Frontal cortex (tissue), 4 donors: ENCODE measurements at places on chromosomes 7 and 10.

DNA sequence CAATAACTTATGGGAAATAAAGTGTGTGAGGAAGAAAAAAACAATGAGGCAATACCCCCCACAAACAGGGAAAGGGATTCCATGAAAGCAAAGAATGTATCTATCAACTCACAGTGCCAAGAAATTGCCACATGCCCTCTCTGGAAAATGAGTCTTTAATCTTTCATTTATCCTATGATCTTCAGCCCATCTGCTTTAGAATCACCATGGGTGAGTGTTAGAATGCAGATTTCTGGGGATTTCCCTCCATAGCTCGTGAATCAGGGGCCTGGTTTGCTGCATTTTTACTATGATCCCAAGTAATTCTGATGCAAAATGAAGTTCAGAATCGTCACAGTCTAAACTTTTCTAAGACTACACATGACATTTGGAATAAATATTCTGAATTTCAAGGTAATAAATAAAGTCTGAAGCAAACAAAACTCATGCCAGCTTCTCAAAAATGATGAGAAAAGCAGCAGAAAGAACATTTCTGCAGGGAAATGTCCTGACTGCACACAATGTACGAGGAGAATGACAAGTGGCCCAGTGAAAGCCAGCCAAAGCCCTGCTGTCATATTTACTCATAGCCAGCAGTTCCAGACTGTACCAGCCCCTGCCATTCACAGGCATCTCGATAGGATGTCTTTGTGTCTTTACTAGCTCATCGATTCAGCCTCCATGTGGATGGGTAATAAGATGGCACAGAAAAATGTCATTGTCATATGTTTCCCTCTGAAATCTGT is 167.1 kb downstream of the ELMO1 start:
- DNase-seq, result peak; percentile 47

- DNase-seq, result no peak
Observed at GRCh38 chr7:35533902-35534301, 161.0 kb downstream of the HERPUD2 start.

- DNase-seq, result no peak
Observed at GRCh38 chr10:124419635-124420034, 912 bp upstream of the OAT start.

- DNase-seq, result no peak
Observed at GRCh38 chr7:134905375-134905774, 80.9 kb upstream of the AGBL3 start.

GRCh38 chr7:30648744-30649540 is 33.3 kb downstream of the CRHR2 start:
- no peak for DNase-seq

GRCh38 chr10:99521765-99522469 is 10.8 kb upstream of the NKX2-3 start:
- DNase-seq, result no peak

- DNase-seq, result no peak
Observed at GRCh38 chr7:24123076-24123475, 160.9 kb upstream of the NPY start.

- no peak for DNase-seq
Observed at GRCh38 chr7:43569424-43569823, 13.5 kb upstream of the STK17A start.

DNA sequence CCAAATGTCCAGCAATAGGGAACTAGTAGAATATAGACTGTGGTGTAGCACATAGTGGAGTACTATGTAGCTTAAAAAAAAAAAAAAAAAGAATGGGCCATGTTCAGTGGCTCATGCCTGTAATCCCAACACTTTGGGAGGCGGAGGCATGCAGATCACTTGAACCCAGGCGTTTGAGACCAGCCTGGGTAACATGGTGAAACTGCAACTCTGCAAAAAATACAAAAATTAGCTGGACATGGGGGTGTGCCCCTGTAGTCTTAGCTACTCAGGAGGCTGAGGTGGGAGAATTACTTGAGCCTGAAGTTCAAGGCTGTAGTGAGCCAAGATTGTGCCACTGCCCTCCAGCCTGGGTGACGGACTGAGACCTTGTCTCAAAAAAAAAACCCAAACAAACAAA is 64.4 kb downstream of the CHN2 start:
- DNase-seq, result no peak

- no peak for DNase-seq
Observed at GRCh38 chr10:26407406-26407969, 30.7 kb upstream of the APBB1IP start.

- DNase-seq, result no peak
Observed at GRCh38 chr7:36781011-36781738, 56.9 kb upstream of the AOAH start.

DNA sequence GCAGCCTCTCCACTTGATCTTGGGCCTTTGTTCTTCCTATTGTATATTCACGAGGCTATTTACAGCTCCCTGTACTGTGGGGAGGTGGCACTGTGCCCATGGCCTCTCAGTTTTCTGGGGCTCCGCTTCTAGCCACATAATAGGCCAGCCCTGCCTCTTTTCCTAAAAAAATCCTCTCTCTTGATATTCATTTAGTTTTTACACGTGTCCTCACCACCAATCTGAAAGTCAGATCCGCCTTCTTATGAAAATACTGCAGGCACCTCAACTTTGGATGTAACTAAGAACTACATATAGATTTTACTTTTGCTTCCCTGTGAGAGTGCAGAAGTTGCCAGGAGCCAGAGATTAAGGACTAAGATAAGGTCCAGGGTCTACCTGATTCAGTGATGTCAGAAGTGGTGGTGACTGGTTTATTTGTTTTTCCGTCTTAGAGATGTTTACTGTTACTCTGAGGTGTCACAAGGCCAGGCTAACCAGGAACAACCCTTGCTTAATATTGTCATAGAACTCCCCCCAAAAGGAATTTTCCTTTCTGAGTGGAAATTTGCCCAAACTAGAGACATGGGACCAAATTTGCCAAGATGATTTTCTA is 7.8 kb downstream of the BAMBI start:
- DNase-seq, result no peak

GRCh38 chr7:33040803-33041516 is 21.6 kb downstream of the NT5C3A start:
- no peak for DNase-seq

DNA sequence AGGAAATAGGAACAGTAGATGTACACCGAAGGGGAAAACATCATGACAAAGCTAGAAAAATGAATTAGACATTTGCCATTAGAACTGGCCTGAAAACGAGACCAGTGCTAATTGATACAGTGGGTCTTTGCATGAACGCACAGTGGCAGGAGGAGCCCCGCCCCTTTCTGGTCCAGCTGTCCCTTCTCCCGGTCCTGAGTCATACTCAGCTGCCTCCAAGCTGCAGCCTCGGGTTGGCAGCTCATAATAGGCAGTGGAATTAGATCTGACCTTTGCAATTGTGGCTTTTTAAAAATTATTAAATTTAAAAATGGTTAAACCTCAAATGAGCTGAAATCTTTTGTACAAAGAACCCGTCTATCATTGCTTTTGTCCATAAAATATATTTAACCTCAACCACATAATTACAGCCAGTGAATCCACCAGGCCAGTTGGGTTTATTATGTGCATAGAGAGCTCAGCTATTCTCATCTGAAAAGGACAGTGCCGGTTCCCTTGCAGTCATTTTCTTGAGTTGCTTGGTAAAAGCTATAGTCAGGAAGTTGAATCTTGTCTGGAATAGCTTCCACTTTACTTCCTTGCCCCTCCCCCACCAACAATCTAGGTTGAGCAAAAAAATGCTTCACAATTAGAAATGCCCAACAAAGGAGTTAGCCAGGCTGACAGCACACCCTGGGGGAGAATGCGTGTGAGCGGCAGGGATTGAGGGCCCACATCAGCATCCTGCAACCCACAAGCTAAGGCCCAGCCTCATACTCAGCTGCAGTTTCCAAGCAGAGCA is 147.1 kb downstream of the BUB3 start:
- DNase-seq, result peak; percentile 66

DNA sequence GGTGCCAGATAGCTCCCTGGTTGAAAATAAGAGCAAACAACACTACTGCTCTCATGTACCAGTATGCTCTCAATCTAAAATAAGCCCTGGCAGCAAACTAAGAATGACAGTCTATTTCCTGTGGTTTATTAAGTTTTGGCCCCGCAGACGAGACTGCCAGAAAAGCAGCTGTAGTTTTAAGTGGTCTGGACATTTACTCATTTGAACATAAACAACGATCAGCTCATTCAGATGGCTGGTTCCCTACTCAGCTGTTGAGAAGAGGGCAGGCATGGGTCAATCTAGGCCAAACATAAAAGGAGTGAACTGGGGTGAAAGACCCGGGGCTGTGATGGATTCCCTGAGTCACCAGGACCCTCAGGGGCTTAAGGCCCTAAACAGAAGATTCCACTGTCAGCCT is 4.5 kb downstream of the TRIL start:
- no peak for DNase-seq

- no peak for DNase-seq
Observed at GRCh38 chr10:101888251-101888949, 44.8 kb upstream of the KCNIP2 start.

DNA sequence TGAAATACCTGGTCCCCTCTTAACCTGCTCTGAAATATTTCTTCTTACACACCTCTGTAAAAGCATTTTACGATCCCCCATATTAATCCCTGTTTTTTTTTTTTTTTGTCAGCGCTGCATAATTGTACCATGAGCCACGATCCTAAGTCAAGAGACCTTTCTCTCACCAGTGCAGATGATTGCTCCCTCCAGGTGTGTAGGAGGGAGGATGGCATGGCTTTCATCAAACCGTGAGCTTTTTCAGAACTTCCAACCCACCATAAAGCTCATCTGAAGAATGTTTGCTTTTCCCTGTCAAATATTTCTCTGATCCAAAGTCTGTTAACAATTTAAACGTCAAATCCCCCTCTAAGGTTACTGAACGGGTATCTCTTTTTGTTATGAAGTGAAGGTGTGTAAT is 28.2 kb upstream of the SEPHS1 start:
- DNase-seq, result no peak

DNA sequence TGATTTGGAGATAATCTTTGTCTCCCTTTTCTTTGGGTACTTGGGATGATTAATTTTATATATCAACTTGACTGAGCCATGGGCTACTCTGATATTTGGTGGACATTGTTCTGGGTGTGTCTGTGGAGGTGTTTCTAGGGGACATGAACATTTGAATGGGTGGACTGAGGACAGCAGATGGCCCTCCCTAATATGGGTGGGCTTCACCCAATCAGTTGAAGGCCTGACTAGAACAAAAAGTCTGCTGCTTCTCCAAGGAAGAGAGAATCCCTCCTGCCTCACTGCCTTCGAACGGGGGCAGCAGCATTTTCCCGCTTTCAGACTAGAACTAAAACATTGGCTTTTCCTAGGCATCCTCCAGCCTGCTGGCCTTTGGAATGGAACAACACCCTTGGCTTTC is 73.9 kb upstream of the EMX2 start:
- DNase-seq, result no peak

DNA sequence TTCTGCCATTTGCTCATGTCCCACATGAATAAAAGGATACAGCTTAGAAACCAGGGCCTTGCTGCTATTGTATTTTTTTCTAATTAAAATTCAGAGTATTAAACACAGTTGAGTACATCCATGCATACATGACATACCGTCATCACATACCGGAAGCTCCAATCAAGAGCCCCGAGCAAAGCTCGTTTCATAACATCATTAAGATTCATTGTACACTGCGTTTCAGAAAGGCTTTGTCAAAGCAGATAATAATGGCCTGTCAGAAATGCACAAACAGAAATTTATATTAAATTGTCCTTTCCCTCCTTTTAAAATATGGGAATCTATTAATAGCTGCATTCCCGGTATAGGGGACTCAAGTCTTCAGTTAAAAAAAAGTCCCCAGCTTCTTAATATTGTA is 103.4 kb downstream of the PRTFDC1 start:
- no peak for DNase-seq

- DNase-seq, result no peak
Observed at GRCh38 chr10:89440226-89441009, 26.1 kb downstream of the IFIT5 start.

- no peak for DNase-seq
Observed at GRCh38 chr10:126315494-126316177, 72.6 kb downstream of the ADAM12 start.

DNA sequence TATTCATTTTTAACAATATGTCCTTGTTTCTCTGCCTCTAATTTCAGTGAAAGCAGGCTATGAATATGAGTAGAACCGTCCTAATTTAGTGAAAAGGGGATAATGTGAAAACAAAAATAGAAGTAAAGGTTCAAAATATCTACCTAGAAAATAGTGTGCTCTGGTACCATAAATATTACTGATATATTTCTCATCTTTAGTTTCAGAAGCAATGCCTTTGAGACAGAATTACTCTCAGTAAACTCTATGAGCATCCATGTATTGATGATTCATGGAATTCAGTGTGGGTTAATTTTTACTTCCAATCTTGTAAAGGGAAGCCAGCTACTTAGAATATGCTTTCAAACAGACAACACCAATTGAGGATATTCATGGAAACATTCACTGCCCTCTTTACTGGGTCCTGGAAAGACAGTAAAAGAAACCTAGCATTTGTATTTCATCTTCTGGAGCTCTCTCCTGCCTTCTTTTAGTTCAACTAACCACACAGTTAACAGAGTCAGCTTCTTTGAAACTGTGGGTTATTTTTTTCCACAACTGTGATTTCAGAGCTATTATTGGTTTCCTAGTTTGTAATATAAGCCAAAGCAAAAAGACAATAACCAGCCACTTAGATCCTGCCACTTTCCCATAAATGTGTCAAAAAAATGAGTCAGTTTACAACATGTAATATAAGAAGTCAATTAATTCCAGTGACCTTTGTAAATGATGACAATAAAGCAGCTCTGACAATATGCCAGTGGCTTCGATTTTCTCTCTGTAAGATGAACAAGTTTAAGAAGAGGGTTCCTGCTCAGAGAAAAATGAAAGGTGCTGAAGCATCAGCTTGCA is 1.7 kb downstream of the LRRN3 start:
- no peak for DNase-seq

DNA sequence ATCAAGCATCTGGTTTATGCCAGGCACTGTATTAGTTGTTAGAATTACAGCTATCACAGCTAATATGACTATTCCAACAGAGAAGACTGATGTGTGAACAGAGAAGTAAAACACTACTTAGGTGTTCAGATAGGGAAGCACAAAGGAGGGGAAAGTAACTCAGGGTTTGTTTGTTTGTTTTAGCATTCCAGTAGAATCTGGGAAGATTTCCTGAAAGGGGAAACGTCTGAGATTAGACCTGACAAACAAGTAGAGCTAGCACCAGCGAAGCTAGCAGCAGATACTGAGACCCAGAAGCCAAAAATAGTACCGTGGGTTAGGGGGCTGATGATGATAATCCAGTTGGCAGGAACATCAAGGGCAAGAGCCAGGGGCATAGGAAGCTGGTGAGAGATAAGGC is 28.8 kb upstream of the KLHL7 start:
- no peak for DNase-seq
